Left kidney (tissue), 8 donors: ENCODE measurements at places on chromosomes 1 and 21. TPM values are rescaled to one million over a fixed set of nuclear protein-coding genes. Genes with fewer than 3 reads are reported as not detected.

The NCAM2 gene
- 9.9 TPM for polyA plus RNA-seq

The PODN gene
- 2.0 TPM for polyA plus RNA-seq

- DNase-seq: peak; percentile 20
Observed at GRCh38 chr1:87084244-87084836, 169.9 kb downstream of the HS2ST1 start.

The METTL25B gene
- 48.4 TPM for polyA plus RNA-seq

The SPRR2B gene
- polyA plus RNA-seq: not detected

The IGSF8 gene
- polyA plus RNA-seq: 23.2 TPM

DNA sequence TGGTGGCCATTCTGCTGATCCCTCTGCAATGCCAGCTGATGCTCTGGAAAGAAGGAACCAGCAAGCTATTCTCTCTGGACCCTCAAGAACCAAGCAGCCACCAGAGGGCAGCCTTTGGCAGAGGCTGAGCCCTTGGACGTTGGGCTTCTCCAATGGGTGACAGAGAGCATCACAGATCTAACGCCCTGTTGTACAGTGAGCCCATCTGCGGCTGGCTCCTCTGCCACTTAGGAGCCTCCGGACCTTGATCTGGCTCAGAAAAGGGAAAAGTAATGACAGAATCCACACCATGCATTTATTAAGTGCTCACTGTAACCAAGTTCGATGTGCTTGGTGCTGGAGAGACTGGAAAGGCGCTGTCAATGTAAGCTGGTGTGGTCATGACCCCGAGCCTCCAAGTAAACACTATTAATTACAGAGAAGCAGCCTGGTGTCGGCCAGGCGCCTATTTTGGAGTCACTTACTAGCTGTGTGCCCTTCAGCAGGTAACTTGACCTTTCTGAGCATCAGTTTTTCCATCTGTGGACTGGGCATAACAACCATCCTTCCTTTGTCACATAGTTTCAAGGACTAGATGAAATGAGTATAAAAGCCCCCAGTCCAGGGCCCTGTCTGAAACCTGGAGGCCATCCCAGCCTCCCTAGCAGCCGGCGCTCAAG is 34.9 kb downstream of the ECE1 start:
- peak; percentile 90 for DNase-seq
